Epithelial cell of proximal tubule (primary cell): ENCODE measurements at places on chromosomes 7 and 10. TPM values are rescaled to one million over a fixed set of nuclear protein-coding genes. Genes with fewer than 3 reads are reported as not detected.

GRCh38 chr7:108171164-108171563, 41.0 kb upstream of the LAMB4 start:
- DNase-seq = no peak

DNA sequence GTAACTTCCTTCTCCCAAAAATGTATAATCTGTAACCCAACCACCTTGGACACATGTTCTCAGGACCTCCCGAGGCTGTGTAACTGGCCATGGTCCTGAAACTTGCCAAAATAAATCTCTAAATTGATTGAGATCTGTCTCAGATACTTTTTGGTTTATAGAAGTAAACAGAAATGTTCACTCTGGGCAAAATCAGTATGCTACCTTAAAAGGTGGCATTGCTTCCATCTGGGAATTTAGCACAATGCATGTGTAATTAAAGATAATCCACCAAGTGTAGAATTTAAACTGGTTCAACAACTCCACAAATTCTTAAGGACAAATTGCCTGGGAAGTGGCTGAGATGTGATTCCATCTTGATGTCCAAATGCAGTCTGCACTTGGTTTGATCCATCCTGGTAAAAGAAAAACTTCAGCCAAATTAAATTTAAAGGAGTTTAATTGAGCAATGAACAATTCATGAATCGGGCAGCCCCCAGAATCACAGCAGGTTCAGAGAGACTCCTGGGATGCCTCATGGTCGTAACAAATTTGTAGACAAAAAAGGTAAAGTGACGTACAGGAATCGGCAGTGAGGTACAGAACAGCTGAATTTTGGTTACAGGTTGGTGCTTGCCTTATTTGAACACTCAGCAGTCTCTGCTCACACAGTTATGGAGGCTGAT, 102.6 kb upstream of the PFKP start:
- no peak for DNase-seq

GRCh38 chr10:23194966-23195845, 3.1 kb downstream of the PTF1A start:
- no peak for DNase-seq

DNA sequence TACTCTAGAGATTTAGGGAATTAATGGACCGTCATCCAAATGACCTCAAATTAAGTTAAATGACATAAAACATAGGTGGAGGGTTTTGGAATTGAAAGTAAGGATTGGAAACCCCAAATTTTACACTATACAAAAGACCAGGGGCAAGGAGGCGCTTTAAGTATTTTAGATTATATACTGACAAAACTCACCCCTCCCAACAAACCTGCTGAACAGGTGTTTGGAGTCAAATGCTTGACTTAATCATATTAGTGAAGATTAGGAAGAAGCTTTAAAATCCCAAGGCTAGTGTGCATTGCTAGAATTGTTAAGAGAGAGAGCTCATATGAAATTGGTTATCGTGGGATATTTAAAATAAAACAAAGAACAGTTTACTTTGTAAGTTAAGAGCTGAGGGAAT, at the start of gene GNGT1:
Gene GNGT1, plus strand, starts transcription at position 301 of the 400 bp plus-strand sequence. CDS start 180 bp downstream, outside the sequence.
- no peak for DNase-seq

- DNase-seq = no peak
Observed at GRCh38 chr7:74356589-74357315, 67.5 kb downstream of the CLIP2 start.

DNA sequence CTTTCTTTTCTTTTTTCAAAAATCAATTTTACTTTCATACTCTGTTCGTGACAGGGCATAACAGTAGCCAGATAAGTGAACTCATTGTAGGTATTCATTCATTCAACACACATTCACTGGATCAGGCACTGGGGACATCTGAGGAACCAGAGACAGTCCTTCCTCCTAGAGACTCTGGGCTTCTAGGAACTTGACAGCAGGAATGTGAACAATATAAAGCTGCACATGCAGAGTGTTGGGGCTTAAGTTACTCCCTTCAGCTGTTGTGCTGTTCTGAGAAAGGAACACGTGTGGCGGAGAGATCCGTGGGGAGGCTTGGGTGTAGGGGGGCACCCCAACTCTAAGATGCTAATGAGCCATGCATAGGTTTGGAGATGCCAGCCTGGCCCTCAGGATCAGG, 120.4 kb downstream of the PKD1L1 start:
- DNase-seq = no peak

GRCh38 chr10:62870866-62871265, 54.7 kb upstream of the EGR2 start:
- DNase-seq = no peak

DNA sequence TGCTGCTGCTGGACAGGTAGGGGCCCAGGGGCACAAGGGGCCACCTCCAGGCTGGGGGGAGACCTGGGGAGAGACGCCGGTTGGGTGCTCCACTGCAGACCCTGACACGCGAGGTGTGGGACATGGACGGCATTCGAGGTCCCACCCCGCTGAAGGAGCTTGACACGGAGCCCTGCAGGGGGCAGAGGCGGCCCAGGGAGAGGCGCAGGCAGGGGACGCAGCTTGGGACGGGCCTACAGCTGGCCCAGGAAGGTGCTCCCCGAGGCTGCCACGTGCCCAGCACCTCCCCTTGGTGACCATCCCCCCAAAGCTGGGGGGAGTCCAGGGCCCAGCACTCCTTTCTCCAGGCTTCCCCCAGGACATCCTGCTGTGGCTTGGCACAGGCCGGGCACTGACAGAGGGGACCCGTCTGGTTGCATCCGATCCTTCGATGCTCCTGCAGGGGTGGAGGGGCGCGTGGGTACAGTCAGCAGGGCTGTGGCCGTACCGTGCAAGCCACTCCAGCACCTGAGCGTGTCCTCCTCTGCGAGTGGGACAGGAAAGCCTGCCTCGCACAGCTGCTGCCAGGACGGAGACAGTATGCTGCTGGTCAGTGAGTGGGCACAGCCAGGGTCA, 174.4 kb downstream of the ELFN1 start:
- DNase-seq = no peak

- DNase-seq = no peak
Observed at GRCh38 chr7:83925860-83926259, 268.7 kb downstream of the SEMA3A start.

DNA sequence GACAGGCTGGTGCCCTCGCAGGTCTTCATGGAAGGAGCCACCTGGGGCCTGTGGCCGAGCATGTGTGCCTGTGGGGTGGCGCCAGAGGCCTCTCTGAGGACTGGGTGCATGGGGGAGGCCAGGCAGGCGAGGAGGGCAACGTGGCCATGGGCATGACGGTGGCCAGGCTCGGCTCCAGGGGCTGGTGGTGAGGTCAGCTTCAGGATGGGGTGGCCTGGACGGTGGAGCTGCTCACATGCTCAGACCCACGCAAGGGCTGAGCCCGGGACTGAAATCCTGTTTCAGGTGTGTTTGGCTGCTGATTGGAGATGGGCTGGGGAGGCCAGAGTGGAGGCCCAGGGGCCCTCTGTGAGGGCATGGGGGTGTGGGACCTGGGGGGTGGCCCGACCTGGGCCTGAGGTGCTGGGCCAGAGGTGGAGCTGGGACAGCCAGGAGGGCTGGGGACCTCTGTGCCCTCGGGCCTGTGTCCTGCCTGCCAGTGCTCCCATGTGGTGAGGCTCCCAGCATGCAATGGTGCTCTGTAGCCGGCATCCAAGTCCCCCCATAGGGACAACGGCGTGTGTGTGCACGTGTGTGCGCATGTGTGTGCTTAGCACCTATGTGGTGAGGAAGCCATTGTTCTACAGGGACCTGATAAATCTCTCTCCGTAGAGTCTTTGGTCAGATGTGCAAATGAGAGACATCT, 71.1 kb downstream of the INPP5A start:
- no peak for DNase-seq

GRCh38 chr10:32142646-32143045, 86.4 kb upstream of the KIF5B start:
- no peak for DNase-seq

GRCh38 chr7:155947051-155947450, 134.8 kb upstream of the SHH start:
- peak; percentile 54 for DNase-seq

- DNase-seq = no peak
Observed at GRCh38 chr7:19290968-19291367, 145.7 kb upstream of the FERD3L start.

- no peak for DNase-seq
Observed at GRCh38 chr7:34087892-34088891, 182.9 kb downstream of the BMPER start.

DNA sequence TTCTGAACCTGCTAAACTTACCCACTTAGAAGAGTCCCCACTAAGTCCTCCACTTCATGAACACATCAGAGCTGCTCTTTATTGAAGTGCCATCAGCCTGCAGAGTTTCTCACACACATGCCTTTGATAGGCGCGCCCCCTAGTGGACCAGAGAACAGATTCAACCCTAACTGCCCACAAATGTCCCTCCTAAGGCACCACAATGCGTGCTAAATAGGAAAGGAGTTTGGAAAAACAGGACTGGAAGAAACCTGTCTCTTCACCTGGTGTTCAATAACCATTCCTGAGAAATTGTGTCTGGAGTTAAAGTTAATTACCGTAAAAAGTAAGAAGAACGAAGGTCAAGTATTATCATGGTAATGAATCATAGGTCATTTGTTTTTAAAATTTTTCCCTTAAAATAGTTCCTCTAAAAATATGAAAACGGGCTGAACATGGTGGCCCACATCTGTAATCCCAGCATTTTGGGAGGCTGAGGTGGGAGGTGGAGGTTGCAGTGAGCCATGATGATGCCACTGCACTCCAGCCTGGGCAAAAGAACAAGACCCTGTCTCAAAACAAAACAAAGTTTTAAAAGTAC, 249.7 kb downstream of the ELMO1 start:
- peak; percentile 20 for DNase-seq

GRCh38 chr7:104843198-104843597, 170.8 kb upstream of the KMT2E start:
- no peak for DNase-seq

- DNase-seq = no peak
Observed at GRCh38 chr10:120983721-120984120, 132.6 kb downstream of the WDR11 start.

- no peak for DNase-seq
Observed at GRCh38 chr7:148722340-148723165, 23.9 kb downstream of the CUL1 start.

GRCh38 chr10:28481968-28482367, 51.0 kb upstream of the WAC start:
- no peak for DNase-seq

- peak; percentile 85 for DNase-seq
Observed at GRCh38 chr10:46022978-46023702, 7.3 kb downstream of the NCOA4 start.

DNA sequence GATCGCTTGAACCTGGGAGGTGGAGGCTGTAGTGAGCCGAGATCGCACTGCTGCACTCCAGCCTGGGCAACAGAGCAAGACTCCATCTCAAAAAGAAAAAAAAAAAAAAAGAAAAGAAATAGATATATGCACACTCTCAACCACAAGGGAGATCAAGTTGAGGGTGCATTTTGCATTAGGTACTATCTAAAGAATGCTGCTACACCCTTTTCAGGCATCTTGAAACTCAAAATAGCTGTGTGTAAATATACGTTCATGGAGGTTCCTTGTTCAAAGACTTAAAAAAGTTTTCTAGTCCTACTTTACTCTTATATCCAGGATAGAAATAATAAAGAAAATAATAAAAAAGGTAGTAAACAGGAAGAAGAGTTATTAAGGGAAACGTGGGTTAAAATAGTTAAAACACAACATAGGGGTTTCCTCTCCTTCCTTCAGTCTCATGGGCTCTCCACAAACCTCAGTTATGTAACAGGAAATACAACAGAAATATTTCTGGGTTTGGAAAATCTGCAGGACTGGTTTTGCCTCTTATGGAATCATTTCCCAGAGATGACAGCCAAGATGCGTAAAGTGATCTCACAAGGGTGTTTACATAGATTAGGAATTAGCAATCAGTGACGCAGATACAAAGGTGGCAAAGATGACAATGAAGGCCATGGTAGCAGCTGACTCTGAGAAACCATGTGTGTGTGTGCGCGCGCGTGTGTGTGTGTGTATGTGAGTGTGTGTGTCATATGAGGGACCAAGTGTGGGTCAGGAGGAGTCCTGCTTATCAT, 15.1 kb downstream of the STEAP4 start:
- DNase-seq = no peak

DNA sequence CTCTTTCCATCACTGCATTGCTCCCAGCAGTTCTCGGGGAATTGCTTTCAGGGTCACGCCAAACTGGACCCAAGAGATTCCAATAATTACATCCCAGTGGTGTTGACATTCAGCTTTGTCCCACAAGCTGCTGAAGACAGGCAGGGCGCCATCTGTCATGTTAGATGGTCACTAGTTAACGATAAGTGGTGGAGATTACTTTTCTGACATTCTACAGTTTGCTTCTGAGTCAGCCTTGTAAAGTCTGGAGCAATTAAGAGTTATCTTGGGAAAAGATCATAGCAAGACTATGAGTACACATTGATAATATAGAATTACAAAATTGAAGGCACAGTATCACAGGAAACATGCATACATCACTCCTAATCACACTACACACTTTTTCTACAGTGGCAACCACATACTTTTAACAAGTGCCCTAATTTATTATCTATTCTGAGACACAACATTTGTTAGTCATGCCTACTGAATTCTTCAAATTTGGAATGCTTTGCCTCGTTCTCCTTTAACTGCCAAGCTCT, 41.9 kb downstream of the SEMA3C start:
- DNase-seq = no peak

- DNase-seq = no peak
Observed at GRCh38 chr10:95242581-95243317, 48.1 kb downstream of the PDLIM1 start.

GRCh38 chr10:14454206-14454605, 123.5 kb upstream of the FRMD4A start:
- DNase-seq = no peak

GRCh38 chr7:80106498-80107113, 28.0 kb upstream of the GNAI1 start:
- DNase-seq = no peak

- DNase-seq = no peak
Observed at GRCh38 chr10:498760-499435, 190.6 kb downstream of the DIP2C start.

DNA sequence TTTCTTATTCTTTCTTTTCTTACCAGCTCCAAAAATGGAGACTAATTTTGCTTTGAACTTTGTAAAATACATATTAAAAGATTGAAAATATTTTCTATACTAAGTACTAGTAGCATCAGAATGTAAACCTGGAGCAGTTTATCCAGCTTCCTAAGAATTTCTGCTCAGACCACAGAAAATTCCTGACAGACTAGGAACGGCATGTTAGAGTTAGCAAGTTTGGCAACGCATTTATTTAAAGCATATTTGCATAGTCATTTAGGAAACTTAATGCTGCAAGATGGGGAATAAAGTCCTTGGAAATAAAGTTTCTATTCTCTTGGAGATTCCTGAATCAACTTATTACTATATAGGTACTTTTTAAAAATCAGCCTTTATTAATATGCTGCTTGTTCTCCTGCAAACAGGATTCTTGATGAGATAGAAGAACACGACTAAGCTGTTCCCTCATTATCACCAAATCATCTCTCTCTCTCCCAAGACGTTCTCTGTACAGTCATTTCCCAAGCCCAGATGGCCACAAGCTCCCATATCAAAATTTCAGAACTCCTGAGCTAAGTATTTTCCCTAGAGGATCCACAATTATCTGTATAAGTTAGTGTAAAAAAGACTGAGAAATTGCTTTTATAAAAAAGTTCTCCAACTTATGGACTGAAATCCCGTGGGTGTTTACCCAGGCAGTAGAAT, 305.8 kb upstream of the NEBL start:
- no peak for DNase-seq

GRCh38 chr7:44693641-44694313, 54.9 kb upstream of the ZMIZ2 start:
- DNase-seq = no peak

Gene STEAP4
- 0.52 and 0.80 TPM in 2 replicates for total RNA-seq

Gene TMEM209
- 9.3 and 12.2 TPM in 2 replicates for total RNA-seq

Gene PRSS2
- 0.43 TPM in 1 of 2 replicates, not detected in the other for total RNA-seq

Gene OPALIN
- total RNA-seq = not detected in 2 replicates

Gene HMX3
- not detected in 2 replicates for total RNA-seq

Gene SLC26A3
- total RNA-seq = not detected in 2 replicates

Gene MYOZ1
- 1.1 TPM in 1 of 2 replicates, not detected in the other for total RNA-seq
